ENCODE measurements at places on chromosomes 3 and 15.
A peak's percentile ranks its signal among the peaks of the same experiment; 100 is the strongest.

DNA sequence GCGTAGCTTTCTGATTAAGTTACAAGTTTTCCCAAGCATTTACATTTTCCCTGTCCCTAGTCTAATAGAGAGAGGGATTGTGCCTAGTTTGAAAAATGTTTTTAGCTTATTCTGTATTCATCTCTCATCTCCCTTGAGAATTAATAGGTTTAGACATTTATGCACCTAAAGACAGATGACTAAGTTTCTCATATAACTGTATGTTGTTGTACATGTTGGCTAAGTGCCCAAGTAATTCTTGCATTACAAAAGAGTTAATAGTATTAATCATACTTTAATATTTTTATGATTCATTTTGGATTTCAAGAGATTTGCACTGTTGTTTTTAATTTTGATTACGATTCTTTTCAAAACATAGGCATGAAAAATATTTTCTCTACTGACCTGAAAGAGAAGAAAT is 109.0 kb upstream of the TBL1XR1 start:
- H3K27ac ChIP-seq: no peak overlapping the region
- no peak for DNase-seq
- H3K27me3 ChIP-seq: no peaks in the 10 kb centered on the region
- H3K4me3 ChIP-seq: no peak overlapping the region
- no peaks in the 10 kb centered on the region for H3K4me1 ChIP-seq
- H3K36me3 ChIP-seq: no peaks in the 10 kb centered on the region

DNA sequence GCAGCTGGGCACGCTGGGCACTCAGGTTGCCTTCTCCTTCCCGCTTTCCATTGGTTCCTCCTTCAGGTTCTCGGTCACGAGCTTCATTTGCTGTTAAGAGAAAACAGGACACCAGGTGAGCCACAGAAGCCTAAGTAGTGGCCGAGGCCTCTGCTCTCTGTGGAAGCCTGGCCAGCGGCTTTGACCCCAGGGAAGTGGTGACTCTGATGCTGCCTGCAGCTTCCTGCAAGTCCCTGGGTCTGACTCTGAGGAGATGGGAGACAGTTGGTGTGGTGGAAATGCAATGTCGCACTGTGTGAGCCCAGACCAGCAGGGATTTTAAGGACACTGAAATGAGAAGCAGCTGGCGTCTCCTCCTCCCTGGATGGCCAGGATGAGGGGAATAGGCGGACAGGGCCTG is 80.5 kb downstream of the SNRK start:
- H3K27me3 ChIP-seq: no peaks in the 10 kb centered on the region
- H3K4me3 ChIP-seq: no peak overlapping the region
- H3K4me1 ChIP-seq: peaks cover 7% of the 10 kb centered on the region
- no peak for DNase-seq
- H3K36me3 ChIP-seq: no peaks in the 10 kb centered on the region

DNA sequence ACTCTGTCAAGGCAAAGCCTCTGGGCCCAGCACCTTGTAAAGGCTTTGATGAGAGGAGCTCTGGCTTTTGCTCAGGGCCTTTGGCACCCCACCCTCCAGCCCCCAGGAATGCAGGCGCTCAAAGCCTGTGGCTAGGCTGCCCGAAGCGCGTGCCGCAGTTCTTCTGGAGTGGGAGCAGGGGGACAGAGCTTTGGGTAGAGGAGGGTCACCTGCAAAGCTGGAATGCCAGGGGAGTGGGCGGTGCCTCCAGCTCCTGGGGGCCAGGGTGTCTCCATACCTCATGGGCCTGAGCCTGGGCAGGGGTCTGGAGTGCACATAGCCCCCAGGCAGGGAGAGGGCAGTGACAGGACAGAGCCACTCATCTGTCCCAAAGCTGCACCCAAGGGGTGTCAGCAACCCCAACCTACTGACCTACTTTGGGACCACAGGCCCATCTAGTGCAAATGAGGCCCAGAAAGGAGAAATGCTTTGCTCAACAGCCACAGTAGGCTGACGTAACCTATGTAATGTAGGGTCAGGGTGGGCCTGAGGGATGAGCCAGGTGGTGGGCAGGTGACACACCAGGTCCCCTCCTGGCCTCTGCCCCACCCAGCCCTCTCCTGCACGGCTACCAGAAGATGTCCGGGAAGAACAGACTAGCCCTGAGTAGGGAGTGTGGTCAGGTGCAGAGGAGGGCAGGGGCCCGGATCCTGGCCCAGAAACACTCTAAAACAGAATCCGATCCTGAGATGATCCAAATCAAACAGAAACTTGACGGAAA is 2.2 kb upstream of the CALML4 start:
- DNase-seq: peak; percentile 20
- H3K27ac ChIP-seq: peak overlapping the region; percentile 85
- no peaks in the 10 kb centered on the region for H3K27me3 ChIP-seq
- H3K4me1 ChIP-seq: peaks cover 29% of the 10 kb centered on the region

DNA sequence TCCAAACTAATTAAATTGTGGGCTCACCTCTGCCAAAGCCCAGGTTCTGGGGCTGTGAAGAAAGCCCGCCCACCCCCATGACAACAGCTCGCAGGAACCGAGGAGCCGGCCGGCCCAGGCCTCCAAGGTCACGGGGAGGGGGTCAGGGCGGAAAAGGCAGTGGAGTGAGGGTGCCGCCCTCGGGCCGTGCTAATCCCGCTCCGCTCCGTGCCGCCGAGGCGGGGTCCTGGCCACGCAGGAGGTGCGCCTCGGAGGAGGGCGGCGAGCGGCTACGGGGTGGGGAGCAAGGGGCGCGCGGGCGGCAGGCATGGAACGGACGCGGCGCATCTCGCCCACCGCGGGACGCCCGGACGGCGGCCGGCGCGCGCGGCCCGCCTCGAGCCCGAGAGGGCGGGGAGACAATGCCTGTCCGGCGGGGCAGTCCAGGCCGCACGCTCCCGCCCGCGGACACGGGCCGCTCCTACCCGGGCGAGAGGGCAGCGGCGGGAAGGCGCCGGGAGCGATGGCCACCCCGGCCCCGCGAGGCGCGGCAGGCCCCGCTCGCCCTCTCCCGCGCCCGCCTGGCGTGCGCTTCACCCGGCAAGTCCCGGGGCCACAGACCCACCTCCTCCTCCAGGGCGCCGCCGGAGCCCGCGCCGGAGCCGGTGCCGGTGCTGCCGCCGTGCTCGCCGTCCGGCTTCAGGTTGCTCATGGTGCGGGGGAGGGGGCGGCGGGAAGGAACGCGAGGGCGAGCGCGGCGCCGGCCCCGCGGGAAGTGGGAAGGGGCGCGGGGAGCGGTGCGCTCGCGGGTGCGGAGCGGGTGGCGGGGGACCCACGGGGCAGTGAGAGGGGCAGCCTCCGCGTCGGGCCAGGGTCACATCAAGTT is 528 bp downstream of the RBPMS2 start:
- H3K4me3 ChIP-seq: peak overlapping the region; percentile 69
- peaks cover 2% of the 10 kb centered on the region for H3K4me1 ChIP-seq
- H3K27me3 ChIP-seq: peaks cover 3% of the 10 kb centered on the region
- DNase-seq: no peak
- H3K27ac ChIP-seq: peak overlapping the region; percentile 54

- H3K4me1 ChIP-seq: no peaks in the 10 kb centered on the region
- no peaks in the 10 kb centered on the region for H3K36me3 ChIP-seq
- no peak for DNase-seq
- no peaks in the 10 kb centered on the region for H3K27me3 ChIP-seq
- H3K4me3 ChIP-seq: no peak overlapping the region
- H3K27ac ChIP-seq: no peak overlapping the region
Observed at GRCh38 chr3:62125380-62125779, 248.0 kb downstream of the FEZF2 start.

DNA sequence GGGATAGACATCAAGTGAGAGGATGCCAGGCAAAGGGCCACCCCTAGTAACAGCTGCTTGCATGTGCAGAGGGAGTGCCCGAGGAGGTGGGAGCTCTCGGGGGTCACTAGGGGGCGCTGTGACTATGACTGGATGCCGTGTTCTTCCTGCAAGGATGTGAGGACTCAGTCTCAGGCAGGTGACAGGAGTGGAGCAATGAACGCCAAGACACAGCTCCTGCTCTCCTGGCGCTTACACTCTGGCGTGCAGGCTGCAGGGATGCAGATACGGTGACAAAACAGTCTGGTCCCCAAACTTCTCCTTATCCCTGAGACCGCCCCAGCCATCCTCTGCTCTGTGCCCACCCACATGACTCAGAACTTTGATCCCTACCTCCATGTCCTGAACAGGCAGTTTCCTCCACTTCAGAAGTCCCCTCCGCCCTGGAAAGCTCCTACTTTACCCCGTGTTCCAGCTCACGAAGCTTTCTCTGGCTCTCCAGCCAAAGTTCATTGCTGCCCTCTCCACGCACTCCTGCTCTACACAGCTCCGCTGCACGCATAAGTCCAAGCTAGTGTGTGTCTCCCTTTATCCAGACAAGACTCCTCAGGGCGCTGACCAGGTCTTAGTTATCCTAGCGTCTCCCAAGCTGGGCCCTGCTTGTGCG is 14.7 kb downstream of the RHOV start:
- peak; percentile 87 for DNase-seq
- H3K27me3 ChIP-seq: no peaks in the 10 kb centered on the region
- no peak overlapping the region for H3K27ac ChIP-seq

All from upper lobe of left lung (tissue), 6 donors.